ENCODE measurements at places on chromosomes 2 and 18.

GRCh38 chr2:37934591-37935513, 9.8 kb downstream of the RMDN2 start:
- DNase-seq, result no peak

DNA sequence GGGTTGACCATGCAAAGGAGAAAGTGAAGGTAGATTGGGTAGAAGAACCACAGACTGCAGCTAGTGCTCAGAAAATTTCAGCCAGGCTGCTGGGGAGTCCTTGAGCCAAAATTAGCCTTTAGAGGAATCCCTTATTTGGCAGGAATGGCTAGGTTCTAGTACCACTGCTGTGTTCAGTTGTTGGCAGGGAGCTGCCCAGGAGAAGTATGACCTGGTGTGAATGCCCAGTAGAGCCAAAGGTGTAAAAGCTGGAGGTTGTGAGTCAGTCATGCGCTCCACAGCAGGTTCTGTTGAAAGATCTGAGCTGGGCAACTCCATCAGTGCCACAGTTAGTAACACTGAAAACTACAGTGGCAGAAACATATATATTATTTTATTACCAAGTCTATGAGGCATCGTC, 36.4 kb upstream of the TBR1 start:
- DNase-seq, result no peak

DNA sequence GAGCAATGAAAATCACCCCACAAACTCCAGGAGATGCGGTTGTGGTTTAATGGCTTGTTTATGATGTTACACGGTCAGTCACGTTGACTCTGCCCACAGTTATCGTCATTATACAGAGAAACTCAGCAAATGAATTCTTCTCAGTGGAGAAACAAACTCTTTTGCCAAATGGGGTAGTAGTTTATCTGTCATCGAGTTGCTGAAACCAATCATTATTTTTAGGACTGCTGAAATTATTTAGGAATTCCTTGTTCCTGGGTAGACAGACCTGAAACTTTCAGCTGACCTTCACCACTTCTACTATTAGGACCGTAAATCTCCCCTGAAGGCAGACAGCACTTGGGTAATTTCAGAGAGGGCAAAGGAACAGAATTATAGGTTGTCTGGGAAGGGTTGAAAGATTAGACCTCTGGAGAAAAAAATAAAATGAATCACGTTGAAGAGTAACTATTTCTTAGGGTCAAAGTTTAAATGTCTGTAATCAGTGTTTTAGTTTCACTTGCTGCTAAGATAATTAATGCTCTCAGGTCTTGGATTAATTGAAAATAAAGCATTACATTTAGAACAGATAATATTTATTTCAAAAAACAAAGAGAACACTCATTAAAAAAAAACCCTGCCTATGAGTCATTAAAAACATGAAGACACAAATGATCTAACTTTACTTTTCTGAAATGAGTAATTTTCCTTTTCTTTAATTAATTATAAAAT, 52.1 kb upstream of the LYPD6 start:
- no peak for DNase-seq

DNA sequence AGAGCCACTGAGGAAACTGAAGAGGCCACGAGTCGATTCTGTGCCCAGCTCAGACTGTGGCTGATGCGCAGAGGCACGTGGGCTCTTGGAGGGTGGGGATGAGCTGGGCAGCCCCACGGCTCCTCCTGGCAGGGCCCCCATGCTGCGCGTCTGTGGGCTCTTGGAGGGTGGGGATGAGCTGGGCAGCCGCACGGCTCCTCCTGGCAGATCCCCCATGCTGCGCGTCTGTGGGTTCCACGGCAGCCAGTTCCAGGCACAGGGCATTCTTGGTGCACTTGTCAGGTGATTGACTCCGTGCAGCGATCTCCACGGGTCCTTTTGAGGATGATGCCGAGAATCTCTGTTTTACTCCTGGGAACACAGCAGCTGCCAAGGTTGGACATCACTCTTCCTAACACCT, 138.1 kb upstream of the ZNF236 start:
- DNase-seq, result no peak

All from activated CD4-positive, alpha-beta T cell treated with anti-CD3 and anti-CD28 coated beads, Interleukin-2, amount 50 U/mL, for 4 hours (primary cell).